ENCODE measurements at places on chromosomes 1 and 21.

- DNase-seq = no peak
Measured at GRCh38 chr1:108512239-108513043, 47.5 kb upstream of the EEIG2 start.

GRCh38 chr1:25765923-25766589, 33.9 kb upstream of the SELENON start:
- no peak for DNase-seq

GRCh38 chr1:100353071-100353801, 930 bp downstream of the CDC14A start:
- peak; percentile 83 for DNase-seq

GRCh38 chr1:227459977-227460376, 103.4 kb upstream of the ZNF678 start:
- no peak for DNase-seq

GRCh38 chr1:26234644-26235370, 807 bp downstream of the CEP85 start:
- no peak for DNase-seq

GRCh38 chr1:86811142-86811924, 102.6 kb downstream of the SELENOF start:
- DNase-seq = no peak

DNA sequence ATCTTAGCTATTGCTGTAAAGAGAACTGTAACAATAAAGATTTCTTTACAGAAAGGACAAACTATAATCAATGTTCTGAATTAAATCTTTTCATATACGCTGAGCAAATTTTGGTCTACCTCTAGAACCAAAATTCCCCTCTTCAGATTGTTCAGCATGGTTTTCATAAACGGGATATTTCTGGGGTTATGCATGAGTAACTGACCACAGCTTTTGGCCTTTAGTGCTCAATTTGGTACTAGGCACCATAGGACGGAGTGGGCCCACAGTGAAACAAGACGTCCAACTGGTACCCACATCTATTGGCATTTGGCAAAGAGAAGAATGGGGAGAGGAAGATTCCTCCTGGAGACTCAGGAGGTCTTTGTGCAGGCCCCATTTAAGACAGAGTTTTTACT, 184.5 kb downstream of the TGFBR3 start:
- no peak for DNase-seq

- DNase-seq = no peak
Measured at GRCh38 chr1:163834778-163835177, 513.0 kb downstream of the NUF2 start.

GRCh38 chr1:229101011-229101871, 169.7 kb upstream of the RAB4A start:
- no peak for DNase-seq

GRCh38 chr1:3466366-3467075, 12.1 kb downstream of the ARHGEF16 start:
- no peak for DNase-seq

DNA sequence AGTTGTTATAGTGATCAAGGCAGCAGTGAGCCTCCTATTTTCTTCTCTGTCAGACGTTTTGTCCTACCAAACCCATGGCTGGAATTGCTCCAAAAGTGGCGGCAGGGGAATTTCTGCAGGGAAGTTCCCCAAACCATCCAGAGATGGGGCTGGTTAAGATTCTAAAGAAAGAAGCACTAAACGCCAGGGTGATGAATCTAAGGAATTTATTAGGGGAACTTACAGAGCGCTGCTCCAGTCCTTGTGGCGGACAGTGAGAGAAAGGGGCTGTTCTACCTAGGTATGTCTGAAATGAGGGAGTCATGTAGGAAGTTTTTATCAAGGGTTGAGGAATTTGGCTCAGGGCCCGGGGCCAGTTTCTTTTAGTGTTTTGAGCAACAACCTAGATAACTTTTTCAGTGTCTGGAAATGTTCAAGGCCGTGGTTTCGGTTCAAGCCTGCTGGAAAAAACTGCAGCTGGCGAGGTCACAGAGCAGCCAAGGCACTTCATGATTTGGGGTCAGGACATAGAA, 222.4 kb upstream of the B3GALT2 start:
- no peak for DNase-seq

- DNase-seq = peak; percentile 78
Measured at GRCh38 chr1:235954306-235955283, 87.9 kb upstream of the LYST start.

DNA sequence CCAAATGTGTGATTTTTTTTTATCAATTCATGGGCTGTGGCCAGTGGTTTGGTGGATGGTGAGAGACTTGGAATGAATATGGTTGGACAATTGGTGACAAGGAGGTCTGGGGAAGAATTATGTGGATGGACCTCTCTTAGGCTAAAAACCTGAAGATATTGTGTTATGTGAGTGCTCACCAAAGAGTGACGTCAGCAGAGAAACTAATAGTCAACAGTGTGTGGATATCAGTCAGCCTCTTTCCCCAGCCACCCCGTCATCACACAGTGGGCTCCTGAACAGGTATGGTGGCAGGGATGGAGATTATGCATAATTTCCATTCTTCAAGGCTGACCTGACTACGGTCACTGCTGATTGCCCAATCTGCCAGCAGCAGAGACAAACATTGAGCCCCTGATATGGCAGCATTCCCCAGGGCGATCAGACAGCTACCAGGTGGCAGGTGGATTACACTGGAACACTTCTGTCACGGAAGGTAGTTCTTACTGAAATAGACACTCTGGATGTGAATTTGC, 9.2 kb upstream of the OR2G2 start:
- DNase-seq = no peak

GRCh38 chr1:33348194-33348593, 27.3 kb upstream of the A3GALT2 start:
- no peak for DNase-seq

GRCh38 chr1:115218034-115218405, 120.0 kb downstream of the NGF start:
- no peak for DNase-seq

- peak; percentile 94 for DNase-seq
Measured at GRCh38 chr21:42337830-42338728, 12.7 kb downstream of the TFF2 start.

GRCh38 chr21:39434950-39435349, 10.6 kb downstream of the LCA5L start:
- DNase-seq = no peak

DNA sequence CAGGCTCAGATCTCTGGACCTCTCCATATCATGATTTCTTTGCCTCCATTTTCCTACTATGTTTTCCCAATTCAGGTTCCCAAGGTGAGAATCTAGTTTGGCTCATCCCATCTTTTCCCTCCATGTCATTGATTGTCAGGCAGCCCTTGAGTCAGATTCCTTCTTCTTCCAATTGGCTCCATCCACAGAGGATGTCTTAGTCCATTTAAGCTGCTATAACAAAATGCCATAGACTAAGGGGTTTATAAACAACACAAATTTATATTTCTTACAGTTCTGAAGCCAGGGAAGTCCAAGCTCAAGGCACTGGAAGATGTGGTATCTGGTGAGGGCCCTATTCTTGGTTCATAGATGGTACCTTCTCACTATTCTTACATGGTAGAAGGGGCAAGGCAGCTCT, 42.8 kb upstream of the SLC2A1 start:
- no peak for DNase-seq

DNA sequence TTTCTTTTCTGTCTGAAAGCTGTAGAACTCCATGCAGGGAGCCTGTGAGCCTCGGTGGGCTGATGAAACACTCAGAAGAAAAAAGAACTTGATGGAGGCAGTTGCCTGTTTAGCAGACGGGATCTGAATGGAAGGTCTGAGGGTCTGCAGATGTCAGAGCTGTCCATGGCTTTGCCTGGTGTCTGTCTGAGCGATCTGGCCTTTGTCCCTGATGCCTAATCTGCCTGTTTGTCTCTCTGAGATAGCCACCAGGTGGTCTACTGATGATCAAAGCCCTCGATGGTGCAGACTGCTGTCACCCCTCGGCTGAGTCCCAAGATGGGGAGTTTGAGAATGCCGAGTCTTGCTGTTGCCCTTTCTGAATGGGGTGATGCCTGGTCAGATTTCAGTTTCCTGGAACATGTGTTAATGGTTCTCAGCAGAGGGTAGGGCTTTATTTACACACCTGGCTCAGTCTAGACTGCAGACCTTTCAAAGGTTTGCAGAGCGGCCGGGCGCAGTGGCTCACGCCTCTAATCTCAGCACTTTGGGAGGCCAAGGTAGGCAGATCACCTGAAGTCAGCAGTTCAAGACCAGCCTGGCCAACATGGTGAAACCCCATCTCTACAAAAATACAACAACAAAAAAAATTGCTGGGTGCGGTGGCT, 90.4 kb downstream of the KIF26B start:
- no peak for DNase-seq

DNA sequence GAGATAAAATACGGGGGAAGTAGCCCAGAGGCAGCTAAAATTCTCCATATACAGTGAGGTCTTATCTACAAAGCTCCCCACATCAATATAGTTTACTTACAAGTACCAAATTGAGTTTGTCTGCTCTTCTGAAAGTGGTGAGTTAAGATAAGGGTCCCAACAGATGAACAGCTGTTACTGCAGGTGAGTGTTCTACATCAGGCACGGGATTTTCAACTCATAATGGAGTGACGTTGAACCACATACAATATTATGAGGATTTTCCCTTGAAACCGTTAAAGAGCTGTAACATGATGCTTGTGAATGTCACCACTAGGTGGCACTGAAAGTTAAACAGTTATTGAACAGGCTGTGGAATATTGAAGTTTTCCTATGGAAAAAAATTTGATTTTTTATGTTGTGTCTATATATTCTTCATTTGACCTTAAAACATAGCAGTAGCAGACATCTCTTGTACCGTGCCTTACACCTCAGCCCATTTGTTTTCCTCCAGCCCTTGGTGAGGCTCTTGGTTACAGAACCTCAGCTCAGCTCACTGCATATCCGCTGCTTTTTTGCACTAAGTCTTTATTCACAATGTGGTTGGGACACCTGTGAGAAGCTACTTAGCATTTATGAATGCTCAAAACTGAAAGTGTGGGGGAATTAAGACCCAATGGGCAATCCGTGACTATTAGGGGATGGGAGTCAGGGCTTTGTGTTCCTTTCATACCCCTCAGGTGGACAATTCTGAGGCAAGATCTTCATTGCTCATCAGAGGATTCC, 23.2 kb downstream of the CD1D start:
- DNase-seq = peak; percentile 72

- DNase-seq = peak; percentile 95
Measured at GRCh38 chr1:21963477-21964217, 13.2 kb upstream of the CELA3B start.

GRCh38 chr1:41342774-41343355, 18.4 kb upstream of the FOXO6 start:
- DNase-seq = no peak

DNA sequence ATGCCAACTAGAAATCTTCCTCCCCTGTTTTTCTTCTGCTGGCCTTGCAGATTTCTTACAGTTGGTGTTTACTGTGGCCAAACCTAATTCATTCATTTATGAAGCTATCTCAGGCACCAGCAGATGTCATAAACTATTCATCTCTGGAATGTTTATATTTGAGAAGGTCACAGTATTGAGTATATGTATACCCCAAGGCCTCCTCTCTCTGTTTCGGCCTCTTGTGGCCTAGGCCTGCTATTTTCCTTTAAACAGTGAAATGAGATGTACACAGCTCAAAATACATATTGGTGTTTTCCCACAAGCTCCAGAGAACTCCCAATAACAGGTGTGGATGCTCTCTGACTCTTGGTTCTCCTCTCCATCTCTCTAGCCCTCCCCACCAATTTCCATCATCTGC, 520.7 kb upstream of the CAMK1G start:
- DNase-seq = no peak

GRCh38 chr1:99697580-99697979, 51.7 kb downstream of the PALMD start:
- no peak for DNase-seq

DNA sequence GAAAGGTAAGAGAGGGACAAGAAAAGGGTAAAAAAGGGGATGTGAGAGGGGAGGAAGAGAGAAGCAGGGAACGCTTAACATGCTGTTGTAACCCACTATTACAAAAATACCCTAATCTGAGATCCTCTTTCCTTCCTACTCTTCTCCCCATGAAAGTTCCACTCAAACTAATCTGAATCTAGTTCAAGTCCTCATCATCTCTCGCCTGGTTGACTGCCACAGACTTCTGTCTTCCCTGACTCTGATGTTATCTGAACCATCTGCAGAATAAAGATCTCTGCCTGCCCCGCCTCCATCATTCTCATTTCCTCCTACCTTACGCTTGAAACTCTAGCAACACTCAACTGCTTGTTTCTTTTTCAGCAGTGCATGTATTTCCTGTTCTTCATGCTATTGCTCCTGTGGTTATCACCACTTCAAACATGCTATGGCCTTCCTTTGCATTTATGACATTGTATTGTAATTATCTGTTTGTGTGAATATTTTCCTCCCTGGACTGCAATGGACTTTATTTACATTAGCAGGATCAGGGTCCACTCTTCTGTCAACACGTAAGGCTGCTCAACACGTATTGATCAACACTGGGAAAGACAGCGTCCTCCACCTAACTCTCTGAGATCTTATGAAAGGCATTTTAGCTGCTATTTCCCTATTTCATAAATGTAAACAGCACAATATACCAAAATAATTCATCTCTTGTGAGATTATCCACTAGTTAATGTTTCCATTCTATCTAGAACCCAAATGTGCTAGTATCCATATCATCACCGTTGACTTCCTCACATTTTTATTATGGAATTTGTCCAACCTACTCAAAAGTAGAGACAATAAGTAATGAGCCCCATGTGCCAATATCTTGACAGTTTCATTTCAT, 215.5 kb upstream of the USP25 start:
- peak; percentile 90 for DNase-seq

- DNase-seq = no peak
Measured at GRCh38 chr1:24047110-24047477, 64.8 kb downstream of the MYOM3 start.

- DNase-seq = peak; percentile 85
Measured at GRCh38 chr1:115052454-115053083, 22.9 kb downstream of the TSHB start.

GRCh38 chr1:201617157-201617556, 78.2 kb downstream of the NAV1 start:
- DNase-seq = no peak

DNA sequence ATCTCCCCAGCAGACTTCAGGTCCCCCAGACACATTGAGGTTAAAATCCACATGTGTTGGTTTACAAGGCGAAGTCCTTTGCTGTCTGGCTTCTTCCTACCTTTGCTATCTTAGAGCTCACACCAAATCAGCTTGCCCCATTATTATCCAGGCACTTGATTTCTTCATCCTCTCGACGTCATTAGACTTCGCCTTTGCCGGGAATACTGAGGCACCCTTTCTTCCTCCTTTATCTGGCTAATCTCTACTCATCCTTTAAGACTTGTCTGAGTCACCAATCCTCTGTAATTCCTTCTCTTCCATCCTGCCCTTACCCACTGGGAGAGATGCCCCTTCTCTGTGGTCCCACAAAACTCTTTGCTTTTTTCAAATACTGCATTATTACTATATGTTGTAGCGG, 9.2 kb upstream of the XCL2 start:
- DNase-seq = no peak

DNA sequence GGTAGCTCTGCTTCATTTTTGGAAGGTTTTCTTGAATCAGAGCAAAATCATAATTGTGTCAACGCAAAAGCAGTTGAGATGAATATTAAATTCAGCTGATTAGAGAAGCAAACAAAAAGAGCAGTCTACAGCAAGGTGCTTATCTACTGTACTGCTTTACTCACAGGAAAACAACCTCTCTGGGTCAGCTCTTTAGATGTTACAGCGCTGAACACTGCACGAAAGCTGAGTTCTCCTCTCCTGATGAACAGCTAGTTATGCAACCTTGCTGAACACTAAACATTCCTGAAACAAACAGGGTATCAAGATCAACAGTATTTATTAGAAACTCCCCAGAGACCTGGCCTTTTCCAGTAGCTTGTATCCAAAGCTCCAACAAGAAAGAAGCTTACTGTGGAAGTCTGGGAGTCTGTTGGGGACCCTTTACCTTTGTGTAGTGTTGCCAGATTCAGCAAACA, 41.3 kb downstream of the TBCE start:
- DNase-seq = no peak

Measured in activated CD4-positive, alpha-beta T cell treated with anti-CD3 and anti-CD28 coated beads, Interleukin-2, amount 10 ng/mL, durations not matched to agents 24 days and 14 days (primary cell).